ENCODE measurements at places on chromosomes 6 and 20.

- DNase-seq: no peak
Measured at GRCh38 chr6:75308250-75308988, 23.8 kb upstream of the TMEM30A start.

DNA sequence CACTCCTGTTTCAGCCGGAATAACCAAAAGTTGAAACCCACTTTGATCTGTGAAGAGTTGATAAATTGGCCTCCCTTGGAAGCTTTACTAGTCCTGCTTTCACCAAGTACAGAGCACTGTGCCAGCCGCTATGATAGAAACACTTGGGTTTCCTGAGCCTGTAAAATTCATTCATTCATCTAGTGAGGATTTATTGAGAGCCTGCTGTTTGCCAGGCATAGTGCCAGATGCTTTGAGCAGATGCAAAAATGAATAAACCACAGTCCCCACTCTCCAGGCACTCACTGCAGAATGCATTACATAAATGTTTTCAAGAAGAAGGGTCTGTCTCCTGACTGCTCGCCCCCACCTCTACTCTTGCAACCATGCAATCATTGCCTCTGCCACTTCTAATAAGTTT, 25.3 kb upstream of the TMEM217 start:
- DNase-seq: no peak

DNA sequence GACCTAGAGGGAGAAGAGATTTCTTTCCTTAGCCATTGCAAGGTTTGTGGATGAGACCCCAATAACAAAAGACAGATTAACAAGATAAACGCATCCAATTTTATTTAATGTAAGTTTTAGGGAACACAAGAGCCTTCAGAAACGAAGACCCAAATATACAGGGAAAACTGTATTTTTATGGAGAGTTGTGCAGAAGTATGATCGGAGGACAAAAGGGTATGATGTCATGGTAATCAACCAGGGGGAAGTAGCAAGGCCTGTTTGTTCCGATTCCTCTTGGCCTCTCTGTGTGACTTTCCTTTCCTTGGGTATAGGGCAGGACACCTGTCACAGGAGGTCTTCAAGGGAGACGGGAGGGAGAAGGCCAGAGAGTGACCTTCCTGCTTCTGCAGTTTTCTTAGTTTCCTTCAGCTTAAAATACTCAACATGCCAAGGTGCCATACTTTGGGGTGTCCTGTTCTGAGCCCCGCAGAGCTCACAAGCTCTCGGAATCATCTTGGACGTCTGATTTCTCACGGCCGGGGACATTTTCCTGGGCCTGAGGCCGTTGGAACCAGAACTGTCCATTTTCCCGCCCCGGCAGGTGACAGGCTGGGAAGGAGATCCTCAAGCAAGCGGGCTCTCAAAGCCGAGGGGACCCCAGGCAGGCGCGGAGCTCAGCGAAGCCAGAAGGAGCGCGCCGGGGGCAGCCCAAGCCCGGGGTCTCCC, 21.7 kb downstream of the TMC2 start:
- no peak for DNase-seq

DNA sequence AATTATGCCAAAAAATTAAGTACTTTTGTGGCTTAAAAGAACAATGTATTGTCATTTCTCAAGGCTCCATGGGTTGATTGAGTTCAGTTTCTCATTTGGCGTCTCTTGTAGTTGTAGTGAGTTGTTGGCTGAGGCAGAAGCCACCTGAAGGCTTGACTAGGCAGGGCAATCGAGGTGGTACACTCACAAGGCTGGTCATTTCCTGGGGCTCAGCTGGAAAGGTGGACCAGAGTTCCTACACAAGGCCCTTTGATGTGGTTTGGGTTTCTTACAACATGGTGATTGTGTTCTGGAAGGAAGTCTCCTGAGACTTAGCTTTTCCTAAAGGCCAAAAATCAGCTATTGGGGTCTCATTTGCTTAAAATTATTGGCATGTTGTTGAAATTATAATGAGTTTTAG, 22.6 kb downstream of the MAS1 start:
- no peak for DNase-seq

GRCh38 chr6:98382246-98382645, 452.1 kb upstream of the POU3F2 start:
- DNase-seq: no peak

DNA sequence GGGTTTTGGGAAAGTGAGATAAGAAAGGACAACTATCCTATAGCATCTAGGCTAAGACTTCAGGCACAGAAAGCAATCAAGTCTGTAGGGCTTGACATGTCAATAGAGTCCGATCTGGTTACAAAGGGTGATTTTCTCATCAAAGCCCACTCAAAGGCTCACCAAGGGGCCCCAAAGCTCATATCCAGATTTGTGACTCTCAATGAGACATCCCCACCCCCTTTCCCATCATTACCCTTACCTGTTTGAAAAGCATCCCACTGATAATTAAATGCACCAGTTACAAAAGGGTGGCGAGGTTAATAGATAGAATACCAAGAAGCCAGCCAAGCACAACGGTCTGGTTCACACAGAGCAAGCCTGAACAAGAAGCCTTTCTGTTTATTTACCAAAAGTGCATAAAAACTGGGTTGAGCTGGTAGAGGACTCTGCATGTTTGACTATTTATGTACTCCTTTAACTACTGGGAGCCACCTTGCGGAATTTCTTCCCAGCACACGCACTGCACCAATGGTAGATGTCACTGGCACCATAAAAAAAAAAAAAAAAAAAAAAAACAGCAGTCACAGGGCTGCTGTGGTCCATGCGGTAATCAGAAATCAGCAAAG, 6.1 kb downstream of the JAG1 start:
- DNase-seq: no peak

DNA sequence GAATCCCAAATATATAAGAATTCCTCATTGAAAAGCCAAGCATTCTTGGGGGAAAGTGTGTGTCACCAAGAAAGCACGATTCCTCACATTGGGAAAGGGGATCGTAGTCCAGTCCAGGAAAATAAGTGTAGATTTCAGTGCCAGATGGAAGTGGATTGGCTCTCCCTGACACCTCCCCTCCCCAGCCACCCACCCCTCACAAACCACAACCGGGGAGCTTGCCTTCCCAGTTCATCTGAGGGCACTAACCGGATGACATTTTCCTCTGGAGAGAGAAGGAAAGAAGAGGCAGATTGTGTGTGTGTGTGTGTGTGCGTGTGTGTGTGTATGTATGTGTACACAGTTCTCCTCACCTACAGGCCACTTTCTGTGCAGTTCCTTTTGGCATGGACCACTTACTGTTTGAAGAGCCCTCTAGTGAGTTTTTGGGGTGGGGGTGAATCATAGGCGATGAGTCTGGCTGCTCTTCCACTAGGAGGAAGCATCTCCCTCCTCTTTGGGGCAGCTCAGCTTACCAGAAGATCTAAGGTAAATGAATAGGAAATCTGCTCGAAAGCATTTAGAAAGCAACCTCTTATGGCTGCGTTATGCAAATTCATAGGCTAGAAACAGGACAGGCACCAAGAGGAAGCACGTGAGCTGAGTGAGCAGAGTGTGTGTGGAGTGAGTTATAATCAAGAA, 20.8 kb downstream of the DAAM2 start:
- no peak for DNase-seq

GRCh38 chr6:117483645-117484016, 1.2 kb downstream of the DCBLD1 start:
- DNase-seq: no peak

DNA sequence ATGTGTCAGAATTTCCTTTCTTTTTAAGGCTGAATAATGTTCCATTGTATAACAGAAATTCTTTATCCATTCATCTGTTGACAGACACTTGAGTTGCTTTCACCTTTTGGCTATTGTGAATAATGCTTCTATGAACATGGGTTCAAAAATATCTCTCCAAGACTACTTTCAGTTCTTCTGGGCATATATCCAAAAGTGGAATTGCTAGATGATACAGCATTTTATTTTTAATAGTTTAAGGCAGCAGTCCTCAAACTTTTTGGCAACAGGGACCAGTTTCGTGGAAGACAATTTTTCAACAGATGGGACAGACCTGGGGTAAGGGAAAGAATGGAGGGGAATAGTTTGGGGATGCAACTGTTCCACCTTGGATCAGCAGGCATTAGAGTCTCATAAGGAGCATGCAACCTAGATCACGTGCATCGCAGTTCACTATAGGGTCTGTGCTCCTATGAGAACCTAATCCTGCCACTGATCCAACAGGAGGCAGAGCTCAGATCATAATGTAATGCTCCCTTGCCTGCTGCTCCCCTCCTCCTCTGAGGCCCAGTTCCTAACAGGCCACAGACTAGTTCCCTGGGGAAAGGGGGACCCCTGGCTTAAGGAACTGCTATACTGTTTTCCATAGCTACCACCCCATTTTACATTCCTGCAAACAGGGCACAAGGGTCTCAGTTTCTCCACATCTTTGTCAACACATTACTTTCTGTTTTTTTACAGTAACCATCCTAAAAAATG, 239.9 kb upstream of the RNF217 start:
- no peak for DNase-seq

DNA sequence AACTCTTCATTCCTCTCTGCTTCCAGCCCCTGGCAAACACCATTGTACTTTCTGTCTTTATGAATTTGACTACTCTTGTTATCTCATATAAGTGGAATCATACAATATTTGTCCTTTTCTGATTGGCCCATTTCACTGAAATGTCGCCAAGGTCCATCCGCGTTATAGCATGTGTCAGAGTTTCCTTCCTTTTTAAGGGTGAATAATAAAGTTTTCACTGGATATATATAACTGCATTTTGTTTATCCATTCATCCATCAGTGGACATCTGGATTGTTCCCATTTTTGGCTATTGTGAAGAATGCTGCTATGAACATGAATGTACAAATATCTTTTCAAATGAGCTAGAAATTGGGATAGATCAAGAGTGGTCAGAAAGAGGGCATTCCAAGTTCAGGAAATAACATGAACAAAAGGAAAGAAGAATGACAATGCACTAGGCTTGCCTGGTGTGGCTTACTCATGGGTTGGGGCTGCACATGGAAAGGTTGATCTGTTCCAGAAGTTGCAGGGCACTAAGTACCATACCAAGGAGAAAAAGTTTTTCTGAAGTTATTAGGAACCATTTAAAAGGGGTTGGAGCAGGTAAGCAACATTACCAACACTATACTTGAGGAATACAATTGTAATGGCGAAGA, 10.0 kb upstream of the L3MBTL3 start:
- no peak for DNase-seq

- no peak for DNase-seq
Measured at GRCh38 chr20:54292185-54292584, 84.3 kb downstream of the PFDN4 start.

- no peak for DNase-seq
Measured at GRCh38 chr20:54633374-54634355, 158.3 kb downstream of the DOK5 start.

- no peak for DNase-seq
Measured at GRCh38 chr6:125004198-125004597, 42.0 kb downstream of the RNF217 start.

- no peak for DNase-seq
Measured at GRCh38 chr20:1671891-1672669, 14.5 kb upstream of the SIRPG start.

GRCh38 chr6:157263881-157264397, 59.4 kb downstream of the TMEM242 start:
- DNase-seq: no peak

- no peak for DNase-seq
Measured at GRCh38 chr20:61584851-61585250, 332.8 kb downstream of the CDH4 start.

DNA sequence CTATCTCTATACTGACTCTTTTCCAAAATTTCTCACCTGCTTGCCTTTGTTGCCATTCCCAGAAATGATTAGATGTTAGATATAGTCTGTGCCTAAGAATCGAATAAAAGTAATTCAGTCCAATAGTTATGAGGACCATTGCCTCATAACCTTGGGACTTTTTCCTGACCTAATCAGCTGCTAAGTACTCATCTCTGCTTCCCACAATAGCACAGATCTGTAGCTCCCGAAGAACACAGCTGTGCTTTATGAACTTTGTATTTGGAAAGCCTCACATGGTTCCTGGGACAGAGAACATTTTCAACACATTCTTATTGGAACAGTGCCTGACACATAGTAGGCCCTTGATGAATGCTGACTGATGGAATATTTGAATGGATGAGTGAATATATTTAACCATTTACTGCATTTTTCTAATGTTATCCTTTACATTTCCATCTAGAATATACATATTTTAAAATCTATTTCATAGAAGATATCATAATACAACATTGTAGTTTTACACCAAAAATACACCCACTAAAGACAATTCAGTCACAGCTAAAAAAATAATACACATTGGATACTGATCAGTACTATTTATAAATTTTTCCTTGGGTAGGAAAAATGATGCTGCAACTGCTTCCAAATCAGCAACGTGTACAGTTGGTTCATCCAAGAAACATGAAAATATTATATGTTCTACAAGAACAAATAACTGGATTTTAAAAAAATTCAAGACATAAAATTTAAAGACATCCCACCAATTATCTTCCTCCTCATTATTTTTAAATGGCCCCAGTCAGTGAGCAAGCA, 53.9 kb downstream of the HS3ST5 start:
- no peak for DNase-seq

DNA sequence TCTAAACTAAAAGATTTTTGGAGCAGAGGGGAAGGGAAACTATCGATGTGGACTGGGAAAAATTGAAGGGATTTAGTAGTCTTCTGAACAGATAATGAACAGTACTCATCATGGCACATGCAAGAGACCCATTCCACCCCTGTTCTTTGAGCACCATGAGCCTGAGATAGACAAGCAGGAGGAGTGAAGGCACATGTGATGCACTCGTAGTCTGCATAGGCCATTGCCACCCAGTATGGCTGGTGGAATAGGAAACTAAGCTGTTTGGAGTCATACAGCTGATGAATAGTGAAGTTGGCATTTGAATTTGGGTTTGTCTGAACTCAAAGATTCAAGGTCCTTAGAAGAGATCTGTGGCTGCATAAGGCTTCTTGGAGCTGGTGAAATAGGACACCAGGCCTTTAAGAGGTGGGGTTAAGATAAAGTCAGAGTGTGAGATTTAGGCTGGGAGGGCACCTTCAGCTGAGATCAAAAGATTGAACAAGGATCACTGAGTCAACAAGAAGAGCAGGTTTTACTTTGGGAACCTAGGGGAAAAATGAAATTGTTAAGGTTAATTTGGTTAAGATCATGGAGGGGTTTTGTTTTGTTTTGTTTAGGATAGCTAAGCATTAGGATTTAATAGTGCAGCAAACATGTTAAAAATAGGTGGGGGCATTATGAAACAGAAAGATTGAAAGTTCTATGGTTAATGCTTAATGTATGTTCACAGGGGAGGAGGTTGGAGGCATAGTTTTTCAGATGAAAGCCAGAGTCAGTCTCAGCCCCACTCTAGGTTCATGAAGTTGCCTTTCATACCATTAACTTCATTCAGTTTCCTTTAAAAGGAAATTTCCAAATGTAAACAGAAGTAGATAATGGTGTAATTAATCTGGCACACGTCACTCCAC, 148.8 kb downstream of the ARID1B start:
- DNase-seq: no peak

All from activated T-cell treated with anti-CD3 and anti-CD28 coated beads, Interleukin-2, amount 50 U/mL, for 1 hour (primary cell).